ENCODE measurements at places on chromosomes 11 and 22. TPM values are rescaled to one million over a fixed set of nuclear protein-coding genes. Genes with fewer than 3 reads are reported as not detected.

MS4A12 gene
- total RNA-seq = not detected

GPHA2 gene
- total RNA-seq = not detected

NLRP14 gene
- not detected for total RNA-seq

FOLH1 gene
- total RNA-seq = 0.34 TPM

C11orf86 gene
- total RNA-seq = not detected

CDC42BPG gene
- total RNA-seq = 0.39 TPM

TUBA8 gene
- 266 TPM for total RNA-seq

MRGPRX3 gene
- total RNA-seq = not detected

KIRREL3 gene
- total RNA-seq = 1.0 TPM

FDXACB1 gene
- total RNA-seq = 1.6 TPM

OR51B5 gene
- not detected for total RNA-seq

CSRP3 gene
- 2,037 TPM for total RNA-seq

DNA sequence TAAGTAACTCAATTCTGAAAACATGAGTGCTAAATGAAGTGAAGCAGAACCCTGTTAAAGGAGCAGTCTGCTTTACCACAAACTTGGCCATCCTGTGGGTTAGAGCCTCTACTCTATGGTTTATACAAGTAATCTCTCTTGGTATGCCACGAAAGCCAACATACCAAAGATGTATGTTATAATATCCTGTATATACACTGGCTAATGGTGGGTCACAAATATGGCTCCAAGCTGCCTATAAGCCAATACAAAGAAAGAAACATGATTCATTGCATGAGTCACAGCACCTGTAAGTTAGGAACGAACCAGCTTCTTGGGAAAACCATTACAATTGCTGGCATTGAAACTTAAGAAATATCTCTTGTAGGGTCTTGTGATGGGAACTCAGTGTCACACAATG is 16.1 kb downstream of the XRRA1 start:
- DNase-seq = no peak

DNA sequence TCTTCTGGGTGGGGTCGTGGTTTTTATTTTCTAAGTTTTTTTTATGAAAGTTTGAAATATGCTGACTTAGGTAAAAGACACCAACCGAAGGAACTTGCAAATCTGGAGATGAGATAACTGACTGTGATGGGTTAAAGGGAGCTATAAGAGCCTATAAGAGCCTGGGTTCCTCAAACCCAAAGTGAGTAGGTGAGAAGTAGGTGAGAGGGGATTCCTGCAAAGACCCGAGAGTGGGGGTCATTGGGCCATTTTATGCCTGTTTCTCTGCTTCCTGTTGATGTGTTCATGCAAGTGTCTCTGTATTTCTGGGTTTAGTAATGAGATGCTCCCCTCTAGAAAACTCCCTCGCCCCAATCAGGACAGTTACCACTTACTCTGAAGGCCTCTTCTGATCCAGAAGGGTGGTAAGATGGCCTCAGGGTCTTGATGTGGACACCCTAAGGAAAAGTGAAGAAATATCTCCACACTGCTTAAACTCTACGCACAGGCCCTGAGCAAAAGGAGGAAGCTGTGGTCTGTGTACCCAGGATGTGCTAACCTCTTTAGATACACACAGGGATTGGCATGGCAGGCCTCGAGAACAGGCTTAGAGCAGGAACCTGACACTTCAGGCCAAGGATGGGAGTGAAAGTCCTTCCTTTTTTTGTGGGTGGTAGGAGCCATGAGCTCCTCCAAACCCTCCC is 1.8 kb downstream of the FLI1 start:
- DNase-seq = peak; percentile 35

GRCh38 chr11:78070621-78071020 is 7.0 kb downstream of the THRSP start:
- DNase-seq = no peak

DNA sequence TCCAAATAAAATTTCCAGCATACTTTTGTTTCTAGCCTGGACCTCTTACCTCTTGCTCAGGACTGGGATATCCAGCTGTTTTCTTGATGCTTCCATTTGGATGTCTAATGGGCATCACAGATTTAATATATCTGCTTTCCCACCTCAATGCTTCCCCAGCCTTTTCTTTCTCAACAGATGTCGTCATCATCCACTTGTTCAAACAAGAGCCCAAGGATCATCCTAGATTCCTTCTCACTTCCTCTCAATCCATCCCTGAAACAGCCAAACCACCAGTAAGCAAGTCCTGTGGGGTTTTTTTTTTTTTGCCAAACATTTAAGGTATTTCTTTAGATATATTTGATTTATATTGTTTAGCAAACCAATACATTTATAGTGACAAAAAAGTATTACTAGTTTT is 12.5 kb downstream of the THY1 start:
- no peak for DNase-seq

DNA sequence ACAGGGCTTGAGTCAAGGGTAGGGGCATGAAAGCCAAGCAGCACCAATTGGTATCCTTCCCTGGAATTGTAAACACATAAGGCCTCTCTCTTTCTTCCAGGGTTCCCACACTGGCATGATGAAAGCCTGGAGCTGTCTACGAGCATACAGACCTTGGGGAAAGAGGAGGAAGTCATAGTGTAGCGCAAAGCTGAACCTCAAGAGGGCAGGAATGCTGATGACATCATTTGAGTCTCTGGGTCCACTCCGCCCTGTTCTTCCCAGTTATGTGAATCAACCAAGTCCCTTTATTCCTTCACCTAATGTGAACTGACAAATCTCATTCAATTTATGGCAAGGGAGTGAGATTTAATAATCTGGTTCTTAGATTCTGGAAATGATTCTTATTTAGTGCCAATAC is 266.4 kb upstream of the NCAM1 start:
- DNase-seq = no peak

- no peak for DNase-seq
Measured at GRCh38 chr11:112058103-112058502, 15.7 kb downstream of the PIH1D2 start.

DNA sequence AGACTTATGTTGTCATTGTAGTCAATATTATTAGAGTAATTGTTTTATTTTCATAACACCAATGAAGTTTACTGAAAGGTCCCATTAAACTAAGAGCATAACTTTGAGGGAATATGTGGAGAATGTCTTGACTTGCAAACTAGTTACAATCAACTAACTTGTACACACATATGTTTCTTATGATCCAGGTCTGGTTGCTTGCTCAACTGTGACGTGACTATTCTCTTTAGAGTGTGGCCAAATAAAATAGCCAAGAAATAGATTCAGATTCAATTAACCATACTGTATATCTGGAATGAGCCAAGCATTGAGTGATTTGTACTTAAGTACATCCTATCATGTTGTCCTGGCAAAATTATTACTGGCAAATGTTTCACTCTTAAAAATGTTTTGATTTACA is 101.7 kb downstream of the METTL15 start:
- no peak for DNase-seq

DNA sequence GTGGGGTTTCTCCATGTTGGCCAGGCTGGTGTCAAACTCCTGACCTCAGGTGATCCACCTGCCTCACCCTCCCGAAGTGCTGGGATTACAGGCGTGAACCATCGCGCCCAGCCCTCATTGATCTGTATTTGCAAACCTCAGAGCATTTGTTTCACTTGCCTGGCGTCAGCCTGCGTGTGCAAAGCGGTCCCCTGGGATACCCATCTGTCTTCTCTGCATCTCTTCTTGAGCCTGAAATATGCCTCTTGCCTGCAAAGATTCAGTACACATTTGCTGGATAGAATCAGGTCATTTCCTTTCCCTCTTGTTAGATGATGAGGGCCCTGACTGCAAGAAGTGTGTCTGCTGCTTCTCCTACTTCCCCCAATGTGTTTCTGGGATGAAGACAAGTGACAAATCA is 1291.0 kb downstream of the TBC1D22A start:
- DNase-seq = no peak

DNA sequence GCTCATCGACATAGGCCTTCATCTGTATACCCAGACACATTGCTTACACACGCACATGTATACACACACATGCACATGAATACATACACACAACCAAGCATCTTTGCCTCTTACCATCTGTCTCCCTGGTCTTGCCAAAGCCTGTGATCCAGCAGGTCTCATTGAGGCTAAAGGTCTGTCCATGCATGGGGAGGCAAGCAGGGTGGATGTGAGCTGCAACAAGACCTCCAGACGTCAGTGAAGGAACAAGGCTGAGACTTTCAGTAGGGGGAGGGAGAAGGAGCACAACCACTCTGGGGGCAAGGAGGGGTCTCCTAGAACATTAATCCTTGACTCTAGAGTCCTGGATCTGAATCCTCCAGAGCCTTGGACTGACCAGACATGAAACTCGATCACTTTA is 23.7 kb downstream of the TMPRSS13 start:
- no peak for DNase-seq

DNA sequence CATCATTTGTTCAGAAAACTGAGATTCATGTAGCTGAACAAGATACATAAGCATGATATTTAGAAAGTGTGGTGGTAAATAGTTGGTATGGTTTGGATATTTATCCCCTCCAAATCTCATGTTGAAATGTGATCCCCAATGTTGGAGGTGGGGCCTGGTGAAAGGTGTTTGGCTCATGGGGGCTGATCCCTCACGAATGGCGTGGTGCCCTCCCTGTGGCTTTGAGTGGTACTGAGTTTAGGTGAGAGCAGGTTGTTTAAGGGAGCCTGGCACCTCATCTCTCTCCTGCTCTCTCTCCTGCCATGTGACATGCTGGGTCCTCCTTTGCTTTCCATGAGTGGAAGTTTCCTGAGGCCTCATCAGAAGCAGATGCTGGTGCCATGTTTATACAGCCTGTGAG is 48.1 kb downstream of the NXPE1 start:
- DNase-seq = no peak

DNA sequence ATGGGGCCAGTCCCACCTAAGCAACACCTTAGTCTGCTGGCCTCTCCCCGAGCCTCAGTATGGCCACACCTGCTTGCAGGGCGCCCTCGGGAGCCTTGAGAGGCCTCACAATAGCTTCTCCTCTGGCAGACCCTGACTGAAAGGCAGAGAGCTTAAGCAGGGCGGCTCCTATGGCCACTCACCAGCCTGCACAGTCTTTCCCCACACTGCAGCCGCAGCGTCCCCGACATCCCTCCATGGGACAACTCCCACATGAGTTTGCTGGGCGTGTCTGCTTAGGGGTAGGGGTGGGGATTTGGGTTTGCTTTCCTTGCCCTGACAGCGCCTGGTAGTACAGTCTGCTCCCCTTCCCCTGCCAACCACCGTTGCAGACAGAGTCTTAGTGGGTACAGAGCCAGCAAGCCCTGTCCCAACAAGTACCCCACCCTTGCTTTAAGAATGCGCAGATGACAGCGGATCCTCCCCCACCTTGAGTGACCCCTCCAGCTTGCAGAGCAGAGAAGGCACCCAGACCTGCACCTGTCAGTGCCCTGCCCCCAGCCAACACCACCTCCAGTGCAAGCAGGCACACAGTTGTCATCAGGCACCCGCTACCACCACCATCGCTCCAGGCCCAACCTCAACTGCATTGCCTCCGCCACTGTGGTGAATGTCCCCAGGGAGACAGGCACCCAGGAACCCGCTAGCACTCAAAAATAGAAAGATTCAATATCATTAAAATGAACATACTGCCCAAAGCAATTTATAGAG is 413.8 kb upstream of the ARHGAP42 start:
- DNase-seq = no peak

GRCh38 chr11:46363031-46363407 is 15.8 kb downstream of the DGKZ start:
- peak; percentile 87 for DNase-seq

- no peak for DNase-seq
Measured at GRCh38 chr11:71386202-71386601, 62.0 kb downstream of the DHCR7 start.

GRCh38 chr11:46285594-46286033 is 8.2 kb downstream of the CREB3L1 start:
- peak; percentile 81 for DNase-seq

GRCh38 chr22:45429981-45430775 is 16.7 kb downstream of the RIBC2 start:
- DNase-seq = no peak

GRCh38 chr11:120985718-120986569 is 38.0 kb upstream of the TBCEL start:
- DNase-seq = peak; percentile 78

- no peak for DNase-seq
Measured at GRCh38 chr11:123052901-123053721, 8.8 kb downstream of the HSPA8 start.

DNA sequence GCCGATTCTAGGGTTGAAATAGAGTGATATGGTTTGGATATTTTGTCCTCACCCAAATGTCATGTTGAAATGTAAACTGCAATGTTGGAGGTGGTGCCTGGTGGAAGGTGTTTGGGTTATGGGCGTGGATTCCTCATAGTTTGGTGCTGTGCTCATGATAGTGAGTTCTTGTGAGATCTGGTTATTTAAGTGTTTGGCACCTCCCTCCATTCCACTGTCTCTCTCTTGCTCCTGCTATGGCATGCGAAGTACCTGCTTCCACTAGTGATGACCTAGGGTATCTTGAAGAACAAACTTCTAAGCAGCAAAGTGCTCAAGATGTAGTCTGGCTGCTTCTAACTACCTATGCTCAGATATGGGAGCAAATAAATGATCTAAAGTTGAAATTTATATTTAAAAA is 56.0 kb upstream of the TSPAN18 start:
- DNase-seq = no peak

All from right cardiac atrium (tissue), 5 donors.